Hematopoietic multipotent progenitor cell treated with erythropoietin and hydrocortisone succinate and interleukin-3 and kit ligand, for 8 days (in vitro differentiated cells): ENCODE measurements at places on chromosomes 16 and 17.

DNA sequence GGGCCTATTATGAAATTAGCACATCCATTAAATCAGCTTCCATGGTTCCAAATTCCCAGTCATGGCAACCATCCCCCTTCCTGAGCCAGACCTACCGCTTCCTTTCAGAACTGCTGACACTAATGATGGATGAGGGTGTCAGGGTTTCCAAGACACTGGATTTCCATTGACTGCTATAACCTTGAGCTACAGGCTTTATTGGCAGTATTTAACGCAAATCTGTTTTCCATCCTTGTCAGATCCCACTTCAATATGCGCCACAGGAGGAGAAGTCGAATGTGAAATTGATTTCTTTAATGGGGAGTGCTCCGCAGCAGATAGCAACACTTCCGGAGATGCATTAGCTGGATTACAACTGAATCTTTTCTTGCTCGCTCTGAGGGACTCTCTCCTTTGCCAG, 197.1 kb downstream of the HS3ST4 start:
- no peak for DNase-seq

- peak; percentile 96 for DNase-seq
Observed at GRCh38 chr17:28173031-28173561, 130.6 kb downstream of the NLK start.

GRCh38 chr17:61970030-61970429, 42.2 kb upstream of the INTS2 start:
- DNase-seq = no peak

DNA sequence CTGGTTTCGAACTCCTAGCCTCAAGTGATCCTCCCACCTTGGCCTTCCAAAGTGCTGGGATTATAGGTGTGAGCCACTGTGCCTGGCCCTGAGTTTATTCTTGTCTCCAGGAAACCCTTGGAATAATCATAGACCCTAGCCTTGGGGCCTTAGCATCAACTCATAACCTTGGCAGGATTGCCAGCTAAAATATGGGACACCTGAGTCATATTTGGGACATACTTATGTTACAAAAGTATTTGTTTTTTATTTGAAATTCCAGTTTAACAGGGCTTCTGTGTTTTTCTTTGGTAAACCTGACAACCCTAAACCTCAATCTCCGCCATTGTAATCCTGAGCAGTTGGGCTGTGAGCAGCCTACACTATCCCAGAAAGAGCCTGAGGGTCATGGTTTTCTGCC, 28.6 kb upstream of the TNS4 start:
- no peak for DNase-seq

DNA sequence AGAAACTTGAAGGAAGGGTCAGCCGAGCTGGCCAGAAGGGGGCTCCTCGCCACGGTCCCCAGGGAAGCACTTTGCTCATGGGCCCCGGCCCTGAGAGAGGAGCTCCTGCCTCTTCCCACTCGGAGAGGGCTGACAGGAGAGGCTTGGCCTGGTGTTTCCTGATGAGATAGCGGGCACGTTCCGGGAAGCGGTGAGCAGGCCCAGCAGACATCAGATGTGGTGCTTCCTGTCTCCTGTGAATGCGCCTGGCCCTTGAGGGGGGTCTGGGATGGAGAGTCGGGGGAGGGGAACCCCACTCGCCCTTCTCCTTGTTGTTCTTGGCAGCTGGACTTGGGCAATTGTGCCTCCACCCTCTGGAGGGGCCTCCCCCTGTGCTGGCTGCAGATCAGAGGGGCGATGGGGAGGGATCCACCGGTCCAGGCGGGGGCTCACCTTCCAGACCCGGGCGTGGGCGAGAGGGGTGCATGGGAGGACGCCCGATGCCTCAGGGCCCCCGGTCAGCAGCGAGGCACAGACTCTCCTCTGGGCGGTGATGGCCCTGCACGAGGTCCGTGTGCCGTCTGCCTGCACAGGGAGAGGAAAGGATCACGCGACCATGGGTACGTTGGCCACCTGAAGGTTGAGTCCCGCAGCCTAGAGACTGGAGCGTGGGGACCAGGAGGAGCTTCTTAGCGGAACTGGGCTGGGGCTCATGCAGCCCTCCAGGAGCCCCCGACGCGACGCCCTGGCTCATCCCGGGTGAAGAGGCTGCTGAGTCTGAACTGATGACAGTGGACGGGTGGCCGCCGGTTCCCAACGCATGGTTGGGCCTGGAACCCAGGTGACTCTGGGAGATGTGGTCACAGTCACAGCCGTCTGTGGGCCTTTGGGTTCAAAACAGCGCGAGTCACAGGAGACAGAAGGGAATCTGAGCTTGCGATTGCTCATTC, 25.4 kb downstream of the METRNL start:
- no peak for DNase-seq

DNA sequence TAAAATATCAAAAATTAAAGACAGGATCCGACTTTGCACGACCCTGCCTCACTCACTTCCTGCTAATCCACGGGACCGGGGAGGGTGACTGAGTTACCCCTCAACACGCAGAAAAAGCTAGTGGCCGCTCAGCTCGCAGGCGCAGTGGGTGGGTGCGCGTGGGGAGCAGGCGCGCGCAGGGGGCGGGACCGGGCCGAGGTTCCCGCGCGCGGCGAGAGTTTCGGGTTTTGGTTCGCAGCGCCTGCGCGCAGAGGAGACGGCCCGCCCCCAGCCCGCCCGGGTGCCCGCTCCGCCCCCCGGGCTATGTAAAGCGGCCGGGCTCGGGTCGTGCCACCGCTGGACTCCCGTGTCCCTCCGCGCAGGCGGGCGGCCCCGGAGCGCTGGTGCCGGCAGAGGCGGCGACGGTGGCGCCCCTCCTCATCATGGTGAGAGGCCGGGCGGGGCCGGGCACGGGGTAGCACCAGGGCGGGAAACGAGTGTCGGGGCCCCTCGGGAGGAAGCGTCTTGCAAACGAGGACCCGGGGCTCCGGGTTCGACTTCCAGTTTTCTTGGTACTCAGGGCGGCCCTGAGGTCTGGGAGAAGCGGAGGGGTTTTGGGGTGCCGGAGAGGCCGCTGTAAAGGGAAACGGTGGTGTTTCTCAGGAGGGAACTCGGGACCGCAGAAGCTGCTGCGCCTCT, at the start of gene CNP:
TSS of gene CNP (plus strand) at position 333 of the 678 bp plus-strand sequence. CDS start at position 423, 90 bp downstream.
- peak; percentile 87 for DNase-seq
